Forelimb muscle (tissue), 1 donor: ENCODE measurements at places on chromosomes 2 and 18. TPM values are rescaled to one million over a fixed set of nuclear protein-coding genes. Genes with fewer than 3 reads are reported as not detected.

The CNGA3 gene
- polyA plus RNA-seq = 0.66 TPM

The PLGLB2 gene
- polyA plus RNA-seq = not detected

The HJURP gene
- 10.0 TPM for polyA plus RNA-seq

The UNC80 gene
- 2.4 TPM for polyA plus RNA-seq

The CPLX4 gene
- not detected for polyA plus RNA-seq

The VWA3B gene
- 1.6 TPM for polyA plus RNA-seq

The HPCAL1 gene
- 48.5 TPM for polyA plus RNA-seq

The GRHL1 gene
- polyA plus RNA-seq = 0.83 TPM
